ENCODE measurements at places on chromosomes 7 and 10.

- no peak for DNase-seq
These were observed 109.2 kb downstream of the PTPN20 start for GRCh38 chr10:47020471-47020870.

GRCh38 chr10:87054373-87055295, 34.5 kb downstream of the FAM25A start:
- no peak for DNase-seq

GRCh38 chr10:2703953-2704352, 363.4 kb upstream of the PFKP start:
- DNase-seq = no peak

DNA sequence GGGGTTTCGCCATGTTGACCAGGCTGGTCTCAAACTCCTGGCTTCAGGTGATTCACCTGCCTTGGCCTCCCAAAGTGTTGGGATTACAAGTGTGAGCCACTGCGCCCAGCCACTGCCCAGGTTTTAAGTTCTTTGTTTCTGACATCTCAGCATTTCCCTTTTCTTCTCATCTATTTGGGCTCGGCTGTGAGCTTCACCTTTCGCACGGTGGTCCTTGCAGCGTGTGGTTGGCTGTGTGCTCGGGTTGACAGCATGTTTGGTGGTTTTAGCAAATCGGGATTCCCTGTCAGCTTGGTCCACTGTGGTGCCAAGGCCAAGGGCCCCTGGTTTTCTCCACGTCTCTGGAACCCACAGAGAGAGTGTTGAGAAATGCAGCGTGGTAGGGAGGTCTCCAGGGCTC, 138.8 kb downstream of the DNAJB6 start:
- no peak for DNase-seq

DNA sequence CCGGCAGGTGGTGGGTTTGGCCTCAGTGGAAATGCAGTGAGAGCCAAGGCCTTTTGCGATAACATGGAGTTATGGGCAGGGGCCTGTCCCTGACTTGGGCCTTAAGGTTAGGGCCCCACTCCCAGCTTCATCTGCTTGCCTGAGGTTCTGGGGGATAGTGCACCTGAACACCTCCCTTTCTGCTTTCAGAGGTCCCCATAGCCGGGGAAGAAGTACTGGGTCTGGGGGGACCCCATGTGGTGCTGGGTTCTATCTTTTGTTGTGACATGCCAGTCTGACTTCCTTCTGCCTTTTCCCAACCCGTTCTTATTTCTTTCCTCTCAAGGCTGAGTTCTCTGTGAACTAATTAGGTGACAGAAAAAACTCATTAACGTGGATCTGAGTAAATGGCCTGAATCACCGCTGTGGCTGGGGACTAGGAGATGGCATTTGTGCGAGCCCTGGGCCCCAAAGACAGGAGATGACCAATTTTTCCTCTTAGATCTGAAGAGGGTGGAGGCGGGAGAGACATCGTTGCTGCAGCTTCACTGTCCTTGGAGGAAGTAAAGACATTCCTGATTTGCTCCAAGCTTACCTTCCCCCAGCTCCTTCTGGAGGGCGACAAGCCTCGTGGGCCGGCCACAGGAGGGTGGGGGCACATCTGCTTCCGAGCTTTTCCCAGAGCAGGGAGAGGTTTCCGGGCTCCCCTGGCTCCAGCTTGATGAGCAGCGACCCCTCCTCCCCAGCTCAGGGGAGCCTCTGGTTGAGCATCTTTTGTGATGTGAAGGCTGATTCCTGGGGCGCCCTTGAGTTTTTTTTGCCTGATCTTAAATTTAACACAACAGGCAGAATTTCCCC, 2.0 kb downstream of the AGAP3 start:
- DNase-seq = no peak

- no peak for DNase-seq
These were observed 54.5 kb downstream of the GRB10 start for GRCh38 chr7:50728184-50728583.

DNA sequence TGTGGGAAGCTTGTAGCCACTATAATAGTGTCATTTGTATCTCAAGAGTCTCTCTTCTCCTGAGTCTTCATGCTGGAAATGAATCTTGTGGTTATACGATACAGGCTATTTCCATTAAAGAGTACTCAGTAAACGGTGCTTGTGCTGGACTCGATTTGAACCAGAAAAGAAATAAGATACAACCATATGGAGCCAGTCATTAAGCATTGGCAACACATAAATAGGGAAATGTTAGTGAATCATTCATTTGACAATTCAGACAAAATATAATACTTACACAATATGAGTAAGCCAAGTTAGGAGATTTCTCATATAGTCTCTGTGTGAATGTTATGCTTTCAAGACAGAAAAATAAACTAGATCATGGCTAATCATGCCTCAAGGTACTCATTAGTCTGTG, 356.8 kb downstream of the PLXDC2 start:
- no peak for DNase-seq

DNA sequence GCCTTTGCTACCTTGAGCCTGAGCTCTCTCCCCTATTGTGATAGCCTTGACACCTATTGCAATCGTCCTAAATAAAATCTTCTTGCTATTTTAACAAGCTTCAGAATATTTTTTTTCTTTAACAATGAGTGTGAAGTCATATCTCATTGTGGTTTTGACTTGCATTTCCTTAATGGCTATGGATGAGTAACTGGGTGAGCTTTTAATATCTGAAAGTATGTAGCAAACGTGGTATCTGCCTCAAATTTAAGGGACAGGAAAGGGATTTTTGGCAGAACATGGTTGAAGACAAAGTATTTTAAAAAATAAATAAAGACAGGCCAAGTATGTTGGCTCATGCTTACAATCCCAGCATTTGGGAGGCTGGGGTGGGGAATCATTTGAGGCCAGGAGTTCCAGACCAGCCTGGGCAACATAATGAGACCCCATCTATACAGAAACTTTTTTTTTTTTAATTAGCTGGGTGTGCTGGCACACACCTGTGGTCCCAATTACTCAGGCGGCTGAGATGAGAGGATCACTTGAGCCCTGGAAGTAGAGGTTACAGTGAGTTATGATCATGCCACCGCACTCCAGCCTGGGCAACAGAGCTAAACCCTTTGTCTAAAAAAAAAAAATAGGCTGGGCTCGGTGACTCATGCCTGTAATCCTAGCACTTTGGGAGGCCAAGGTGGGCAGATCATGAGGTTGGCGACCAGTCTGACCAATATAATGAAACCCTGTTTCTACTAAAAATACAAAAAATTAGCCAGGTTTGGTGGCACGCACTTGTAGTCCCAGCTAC, 319.3 kb upstream of the NRP1 start:
- DNase-seq = no peak

- no peak for DNase-seq
These were observed 265.1 kb upstream of the ZNF32 start for GRCh38 chr10:43913676-43914235.

- DNase-seq = no peak
These were observed 19.5 kb upstream of the PPP2R2D start for GRCh38 chr10:131881104-131881880.

DNA sequence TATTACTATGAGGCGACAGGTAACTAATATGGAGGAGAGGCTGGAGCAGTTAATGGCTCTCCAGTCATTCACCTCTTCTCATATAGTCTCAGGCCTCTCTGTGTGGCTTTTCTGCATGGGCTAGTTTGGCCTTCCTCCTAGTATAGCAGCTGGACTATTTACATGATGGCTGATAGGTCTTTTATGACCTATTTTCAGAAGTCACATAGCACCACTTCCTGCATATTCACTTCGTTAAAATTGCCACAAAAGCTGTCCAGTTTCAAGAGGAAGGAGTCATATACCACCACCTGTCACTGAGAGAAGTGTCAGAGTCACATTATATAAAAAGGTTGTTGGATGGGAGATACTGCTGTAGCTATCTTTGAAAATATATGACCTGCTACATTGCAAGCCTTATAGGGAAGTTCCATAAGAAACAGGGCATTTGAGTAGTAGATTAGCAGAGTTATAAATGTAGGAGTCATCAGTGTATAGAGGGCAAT, 8.0 kb upstream of the DMTF1 start:
- DNase-seq = no peak

DNA sequence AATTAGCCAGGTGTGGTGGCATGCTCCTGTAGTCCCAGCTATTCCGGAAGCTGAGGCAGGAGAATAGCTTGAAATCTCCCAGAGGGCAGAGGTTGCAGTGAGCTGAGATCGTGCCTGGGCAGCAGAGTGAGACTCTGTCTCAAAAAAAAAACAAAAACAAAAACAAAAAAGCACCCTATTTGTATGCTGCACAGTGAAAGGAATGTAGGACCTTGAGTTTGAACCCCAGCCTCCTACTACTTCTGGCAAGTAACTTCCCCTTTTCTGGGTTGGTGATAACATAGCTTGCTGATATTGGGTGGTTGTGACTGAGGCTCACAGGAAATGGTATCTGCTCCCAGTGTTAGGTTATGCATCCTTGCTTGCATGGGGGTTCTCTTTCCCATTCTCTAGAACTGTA, 205.3 kb downstream of the BUB3 start:
- DNase-seq = no peak

DNA sequence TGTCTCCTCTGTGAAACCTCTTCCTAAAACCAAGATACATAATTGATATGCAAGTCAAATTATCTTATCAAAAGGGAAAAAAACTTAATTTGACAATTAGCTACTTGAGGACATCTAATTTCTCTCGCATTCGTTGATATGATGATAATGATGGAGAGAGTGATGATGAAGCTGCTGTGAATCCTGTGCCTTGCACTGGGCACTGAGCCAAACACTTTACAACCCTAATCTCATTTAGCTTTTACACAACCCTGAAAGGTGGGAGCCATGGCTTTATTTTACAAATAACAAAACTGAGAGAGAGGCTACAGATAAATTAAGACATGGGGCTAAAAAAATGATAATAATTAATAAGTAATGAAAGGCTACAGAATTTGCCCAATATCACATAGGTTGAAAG, 176.0 kb downstream of the NOC3L start:
- DNase-seq = no peak

DNA sequence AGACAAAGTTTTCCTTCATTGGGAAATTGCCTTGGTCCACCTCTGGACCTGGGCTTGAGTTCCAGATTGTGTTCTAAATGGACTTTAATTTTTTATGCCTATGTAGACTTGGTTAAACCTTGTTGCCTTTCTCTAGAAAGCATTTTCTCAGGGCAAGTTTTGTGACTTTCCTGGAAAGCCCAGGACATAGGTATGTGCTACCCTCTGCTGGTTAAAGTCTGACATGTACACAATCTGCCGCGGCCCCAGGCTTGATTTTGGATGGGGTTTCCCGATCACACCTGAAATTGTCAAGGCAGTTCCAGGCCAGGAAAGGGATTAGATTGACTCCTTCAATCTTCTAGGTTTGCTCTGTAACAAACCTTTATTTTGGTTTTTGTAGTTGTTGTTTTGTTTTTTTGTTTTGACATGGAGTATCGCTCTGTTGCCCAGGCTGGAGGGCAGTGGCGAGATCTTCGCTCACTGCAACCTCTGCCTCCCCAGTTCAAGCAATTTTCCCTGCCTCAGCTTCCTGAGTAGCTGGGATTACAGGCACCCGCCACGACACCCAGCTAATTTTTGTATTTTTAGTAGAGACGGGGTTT, 14.1 kb upstream of the AKR1B10 start:
- no peak for DNase-seq
